GM18507 (cell line): ENCODE measurements at places on chromosomes 12 and 14.

DNA sequence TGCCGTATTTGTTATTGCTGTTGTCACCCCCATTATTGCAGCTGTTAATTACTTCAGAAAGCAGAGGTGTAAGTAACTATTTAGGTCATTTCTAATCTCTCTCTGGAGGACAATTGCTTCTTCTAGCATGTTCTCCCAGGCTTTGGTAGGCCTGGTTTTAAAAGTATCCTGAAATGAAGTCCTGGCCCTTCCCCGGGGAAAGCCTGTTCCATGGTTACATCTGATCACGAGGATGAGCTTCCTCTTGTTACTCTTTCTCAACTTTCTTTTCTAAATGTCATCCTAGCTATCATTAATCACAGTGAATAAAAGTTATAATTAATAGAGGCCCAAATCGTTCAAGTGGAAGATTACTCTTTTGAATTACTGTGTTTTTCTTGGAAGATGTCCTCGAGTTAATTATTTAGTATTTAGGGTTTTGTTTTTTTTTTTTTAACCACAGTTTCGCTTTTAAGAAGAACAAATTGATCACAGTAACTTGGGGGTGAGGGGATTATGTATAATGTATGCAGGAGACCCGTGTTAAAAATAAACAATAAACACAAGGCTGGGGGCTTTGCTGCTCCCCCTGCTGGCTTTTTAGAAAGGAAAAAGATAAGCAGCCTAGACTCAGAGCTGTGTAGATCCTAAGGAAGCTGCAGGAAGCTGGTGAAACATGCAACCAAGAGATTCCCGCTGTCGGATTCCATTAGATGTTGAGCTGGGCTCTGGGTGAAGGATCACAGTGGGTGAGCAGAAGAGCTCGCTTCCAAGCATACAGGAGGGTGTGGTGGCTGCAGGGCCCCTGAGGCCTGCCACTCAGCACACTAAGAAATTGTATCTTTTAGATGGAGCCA lies 420.1 kb downstream of the FUT8 start:
- DNase-seq, result no peak

DNA sequence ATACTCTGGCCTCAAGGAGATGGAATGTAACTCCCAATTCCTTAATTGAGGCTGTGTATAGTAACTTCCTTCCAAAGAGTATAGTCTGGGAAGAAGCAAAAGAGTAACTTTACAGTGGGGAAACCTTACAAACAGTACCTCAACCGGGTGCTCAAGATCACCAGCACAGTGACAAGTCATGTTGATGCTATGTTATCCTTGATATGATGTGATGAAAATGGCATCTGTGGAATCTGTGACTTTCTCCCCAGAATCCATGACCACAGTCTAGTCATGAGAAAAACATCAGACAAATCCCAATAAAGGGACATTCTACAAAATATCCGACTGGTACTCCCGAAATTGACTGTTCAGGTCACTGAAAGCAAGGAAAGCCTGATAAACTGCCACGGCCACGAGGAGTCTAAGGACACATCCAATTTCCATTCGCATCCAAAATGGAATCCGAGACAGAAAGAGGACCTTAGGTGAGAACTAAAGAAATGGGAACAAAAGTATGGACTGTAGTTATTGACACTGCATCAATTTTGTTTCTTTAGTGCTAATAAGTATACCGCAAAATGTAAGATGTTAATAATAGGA lies 97.3 kb upstream of the FRMD6 start:
- no peak for DNase-seq

- no peak for DNase-seq
These were observed 53.6 kb downstream of the FBXW8 start for GRCh38 chr12:116964054-116965050.

DNA sequence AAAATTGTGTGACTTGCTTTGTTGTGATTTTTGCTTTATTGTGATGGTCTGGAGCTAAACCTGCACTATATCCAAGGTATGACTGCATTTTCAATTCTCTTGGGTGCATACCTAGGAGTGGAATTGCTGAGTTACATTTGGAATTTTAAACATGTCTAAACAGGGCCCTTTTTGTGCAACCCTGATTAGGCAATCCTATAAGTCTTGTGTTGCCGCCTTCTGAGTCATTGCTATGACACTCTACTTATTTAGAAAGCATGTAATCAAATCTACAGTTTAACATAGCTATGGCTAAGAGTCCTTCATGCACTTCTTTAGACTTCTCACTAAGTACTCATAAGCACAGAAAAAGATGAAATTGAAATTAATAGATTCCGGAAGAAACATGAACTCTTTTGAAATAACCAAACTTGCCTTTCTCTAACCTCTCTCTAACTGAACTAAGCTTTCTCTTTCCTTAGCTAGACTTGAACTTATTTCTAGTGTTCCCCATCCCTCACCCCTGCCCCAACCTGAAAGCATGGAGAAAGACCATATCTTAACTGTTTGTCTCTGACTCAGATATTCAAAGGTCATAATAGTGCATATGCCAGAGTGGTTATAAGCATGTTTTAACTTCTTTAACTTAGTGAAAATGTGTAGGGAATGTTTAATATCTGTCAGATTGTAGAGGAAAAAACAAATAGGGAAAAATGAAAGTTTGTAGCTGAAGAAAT lies 203.0 kb downstream of the SNAPC1 start:
- no peak for DNase-seq

- no peak for DNase-seq
These were observed 2.1 kb upstream of the FOXG1 start for GRCh38 chr14:28764257-28765160.
